NCI-H2081 (cell line): ENCODE measurements at places on chromosomes 3 and 15.

DNA sequence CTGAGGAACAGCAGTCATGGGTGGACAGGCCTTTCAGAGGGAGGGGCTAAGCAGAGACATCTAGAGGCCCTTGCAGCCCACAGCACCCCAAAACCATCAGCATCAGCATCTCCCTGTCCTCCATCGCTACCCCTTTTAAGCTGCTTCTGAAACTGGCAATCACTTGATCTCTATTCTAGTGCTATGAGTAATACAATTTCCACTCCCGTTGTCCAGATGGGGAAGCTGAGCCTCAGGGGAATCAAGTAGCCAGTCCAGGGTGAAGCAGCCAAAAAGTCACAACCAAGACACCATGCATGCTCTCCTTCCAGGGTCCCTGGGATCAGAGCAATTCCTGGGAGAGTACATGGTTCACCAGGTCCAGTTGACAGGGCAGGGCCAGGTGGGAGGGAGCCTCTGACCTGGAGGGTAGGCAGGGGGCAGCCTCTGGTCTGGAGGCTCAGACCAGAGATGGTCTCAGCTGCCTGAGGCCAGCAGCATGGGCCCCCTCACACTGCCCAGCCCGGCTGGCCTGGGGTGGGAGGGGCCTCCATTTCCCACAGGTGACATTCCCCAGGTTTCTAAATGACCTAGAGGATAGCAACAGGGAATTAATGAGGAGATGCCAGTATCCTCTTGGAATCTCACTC lies 30.0 kb downstream of the KLHL25 start:
- DNase-seq, result no peak

- peak; percentile 21 for DNase-seq
Observed at GRCh38 chr3:98027085-98027446, 8.0 kb downstream of the GABRR3 start.

- no peak for DNase-seq
Observed at GRCh38 chr3:87367736-87368135, 91.4 kb upstream of the POU1F1 start.

DNA sequence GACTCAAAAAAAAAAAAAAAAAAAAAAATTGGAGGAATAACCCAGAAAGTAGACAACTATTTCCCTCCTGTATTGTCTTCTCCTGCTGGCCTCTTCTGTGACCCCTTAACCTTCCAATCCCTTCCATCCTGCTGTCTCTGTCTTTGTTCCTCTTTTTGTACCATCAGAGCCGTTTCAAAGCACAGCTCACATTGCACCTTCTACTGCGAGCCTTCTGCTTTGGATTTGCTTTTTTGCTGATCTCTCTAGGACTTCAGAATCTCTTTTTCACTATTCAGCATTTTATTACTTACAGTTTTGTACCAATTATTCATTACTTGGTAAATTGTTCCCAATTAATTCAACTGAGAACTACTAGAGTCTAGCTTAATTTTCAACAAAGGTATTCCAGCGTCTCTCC lies 284.0 kb upstream of the TBL1XR1 start:
- no peak for DNase-seq

- DNase-seq, result no peak
Observed at GRCh38 chr15:88832820-88833730, 29.8 kb downstream of the ACAN start.

GRCh38 chr3:138944929-138945708 lies 1.8 kb downstream of the FOXL2 start:
- DNase-seq, result no peak

GRCh38 chr3:99845331-99845730 lies 27.7 kb downstream of the CMSS1 start:
- no peak for DNase-seq

GRCh38 chr3:42667523-42668412 lies 14.3 kb downstream of the ZBTB47 start:
- no peak for DNase-seq

- DNase-seq, result no peak
Observed at GRCh38 chr3:43217633-43218032, 68.7 kb upstream of the SNRK start.

DNA sequence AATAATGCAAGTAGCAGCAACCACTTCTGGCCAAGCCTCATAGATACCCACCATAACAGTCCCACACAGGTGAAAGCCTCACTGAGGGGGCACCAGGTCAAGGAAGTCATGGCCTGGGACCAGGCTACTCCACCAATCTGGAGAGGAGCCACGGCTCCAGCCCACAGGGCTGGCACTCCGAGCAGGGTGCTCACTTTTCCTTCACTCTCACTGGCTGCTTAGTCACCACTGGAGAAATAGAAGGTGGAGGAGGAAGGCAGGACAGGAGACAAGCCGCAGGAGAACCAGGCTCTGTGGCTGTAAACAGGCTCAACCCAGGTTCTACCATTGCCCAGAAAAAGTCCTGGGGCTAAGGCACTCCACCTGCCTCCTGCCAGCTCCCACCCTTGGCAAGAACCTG lies 1.2 kb downstream of the USP19 start:
- no peak for DNase-seq

- DNase-seq, result no peak
Observed at GRCh38 chr3:12265508-12265907, 23.4 kb upstream of the PPARG start.
